HFF-Myc (cell line): ENCODE measurements at places on chromosomes 7 and 10.

GRCh38 chr10:131531265-131532190 is 220.0 kb upstream of the TCERG1L start:
- no peak for DNase-seq

DNA sequence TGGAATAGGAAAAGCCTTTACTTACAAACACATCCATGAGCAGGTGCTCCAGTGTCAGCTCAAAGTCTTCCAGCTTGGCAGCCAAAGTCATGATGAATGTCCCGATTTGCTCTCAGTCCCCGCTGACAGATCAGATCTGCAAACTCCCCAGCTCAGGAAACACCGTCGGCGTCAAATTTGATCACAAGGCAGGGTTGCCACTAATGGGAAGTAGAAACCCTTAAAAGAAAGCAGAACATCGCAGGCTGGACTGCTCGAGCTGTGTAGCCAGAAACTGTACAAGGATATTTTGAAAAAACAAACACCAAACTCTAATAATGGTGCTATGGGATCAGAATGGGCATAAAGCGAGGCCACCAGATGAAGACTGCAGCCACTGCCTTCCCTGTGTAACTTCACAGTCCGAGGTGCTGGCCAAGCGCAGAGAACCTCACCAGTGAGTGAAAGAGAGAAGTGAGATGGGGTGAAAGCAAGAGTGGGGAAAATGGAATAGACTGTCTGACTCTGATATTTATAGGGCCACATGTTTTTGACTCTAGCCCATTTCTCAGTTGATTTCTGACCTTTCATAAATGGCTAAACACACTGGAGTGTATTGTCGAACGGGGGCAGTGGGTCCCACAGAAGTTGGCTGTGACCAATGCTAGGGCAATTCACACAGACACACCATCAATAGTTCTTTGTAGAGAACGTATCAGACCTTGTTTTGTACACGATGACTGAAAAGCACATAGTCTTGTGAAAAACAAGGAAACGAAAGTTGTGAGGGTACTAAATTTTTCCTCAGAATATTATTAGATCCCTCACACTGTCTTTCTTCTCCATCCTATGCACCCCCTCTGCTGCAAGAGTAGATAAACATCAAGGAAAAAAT is 306.2 kb downstream of the FRMD4A start:
- no peak for DNase-seq

GRCh38 chr7:16839646-16840045 is 34.8 kb upstream of the AGR2 start:
- DNase-seq: no peak

GRCh38 chr10:73974309-73974946 is 23.5 kb upstream of the VCL start:
- DNase-seq: no peak

- peak; percentile 98 for DNase-seq
Measured at GRCh38 chr10:17025444-17026295, 103.9 kb downstream of the CUBN start.
